ENCODE measurements at places on chromosomes 16 and 17.

DNA sequence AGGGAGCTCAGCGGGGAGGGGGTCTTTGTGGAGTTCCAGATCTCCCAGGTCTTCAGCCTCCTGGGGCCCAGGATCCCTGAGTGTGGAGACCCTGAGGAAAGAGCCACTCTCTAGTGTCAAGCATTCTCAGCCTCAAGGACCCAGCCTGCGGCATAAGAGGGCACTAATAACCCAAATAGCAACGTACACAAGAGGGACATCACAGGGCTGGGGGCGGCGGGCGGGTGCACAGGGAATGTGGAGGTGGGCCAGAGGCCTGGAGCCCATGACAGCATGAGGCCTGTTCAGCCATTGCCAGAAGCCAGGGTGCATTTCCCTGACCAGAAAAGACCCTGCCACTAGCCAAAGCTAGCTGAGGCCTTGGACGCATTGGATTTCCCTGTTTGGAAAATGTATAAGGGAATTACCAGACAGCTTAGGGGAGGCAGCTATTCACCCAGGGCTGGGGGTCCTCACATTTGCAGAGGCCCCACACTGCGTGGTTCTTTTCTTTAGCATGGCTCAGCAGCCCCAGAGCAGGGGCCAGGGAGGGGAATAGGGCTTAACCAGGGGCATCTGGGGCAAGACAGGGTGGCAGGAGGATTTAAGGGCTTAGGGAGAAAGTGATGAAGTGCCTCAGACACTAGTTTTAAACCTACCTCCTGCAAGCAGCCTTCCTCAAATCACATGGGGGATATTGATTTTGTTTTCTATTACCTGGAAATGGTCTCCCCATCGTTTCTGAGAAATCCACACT, 13.5 kb upstream of the ALOX15B start:
- no peak for DNase-seq

DNA sequence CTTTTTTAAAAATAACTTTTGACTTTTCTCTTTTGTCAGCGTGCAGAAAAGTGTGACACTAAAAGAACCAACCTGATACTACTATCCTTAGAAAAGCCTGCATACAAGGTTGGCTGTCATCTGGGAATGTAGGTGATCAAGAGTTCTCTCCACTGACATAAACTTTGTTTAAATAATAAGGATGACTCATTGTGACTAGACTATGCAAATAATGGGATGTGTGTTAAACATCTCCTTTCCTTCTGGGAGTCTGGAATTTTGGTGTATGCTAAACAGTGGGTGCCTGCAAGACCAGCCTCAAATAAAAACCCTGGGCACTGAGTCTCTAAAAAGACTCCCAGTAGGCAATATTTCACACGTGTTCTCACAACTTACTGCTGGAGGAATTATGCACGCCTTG, 373.4 kb downstream of the CNTNAP4 start:
- DNase-seq: no peak

- DNase-seq: no peak
Observed at GRCh38 chr16:56848029-56848936, 16.7 kb upstream of the SLC12A3 start.

DNA sequence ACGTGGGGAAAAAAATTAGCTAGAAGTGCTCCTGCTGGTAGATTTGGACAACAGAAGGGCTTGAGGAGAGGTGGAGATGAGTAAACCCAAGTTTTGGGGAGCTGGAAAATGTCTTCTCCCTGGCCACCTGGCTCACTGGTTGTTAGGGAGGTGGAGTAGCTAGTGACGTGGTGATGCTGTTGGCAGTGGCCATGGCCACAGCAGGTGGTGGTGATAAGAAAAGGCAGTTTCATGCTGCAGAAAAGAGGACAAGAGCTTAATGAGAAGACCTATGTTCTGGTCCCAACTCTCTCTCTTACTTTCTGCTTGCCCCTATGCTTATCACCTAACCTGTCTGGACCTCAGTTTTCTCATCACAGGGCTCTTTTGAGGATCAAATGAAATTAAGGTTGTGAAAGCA, 223.5 kb upstream of the N4BP1 start:
- DNase-seq: no peak

GRCh38 chr16:64900517-64900916, 221.3 kb downstream of the CDH11 start:
- DNase-seq: no peak

GRCh38 chr17:74950207-74950606, 14.5 kb downstream of the OTOP3 start:
- no peak for DNase-seq

DNA sequence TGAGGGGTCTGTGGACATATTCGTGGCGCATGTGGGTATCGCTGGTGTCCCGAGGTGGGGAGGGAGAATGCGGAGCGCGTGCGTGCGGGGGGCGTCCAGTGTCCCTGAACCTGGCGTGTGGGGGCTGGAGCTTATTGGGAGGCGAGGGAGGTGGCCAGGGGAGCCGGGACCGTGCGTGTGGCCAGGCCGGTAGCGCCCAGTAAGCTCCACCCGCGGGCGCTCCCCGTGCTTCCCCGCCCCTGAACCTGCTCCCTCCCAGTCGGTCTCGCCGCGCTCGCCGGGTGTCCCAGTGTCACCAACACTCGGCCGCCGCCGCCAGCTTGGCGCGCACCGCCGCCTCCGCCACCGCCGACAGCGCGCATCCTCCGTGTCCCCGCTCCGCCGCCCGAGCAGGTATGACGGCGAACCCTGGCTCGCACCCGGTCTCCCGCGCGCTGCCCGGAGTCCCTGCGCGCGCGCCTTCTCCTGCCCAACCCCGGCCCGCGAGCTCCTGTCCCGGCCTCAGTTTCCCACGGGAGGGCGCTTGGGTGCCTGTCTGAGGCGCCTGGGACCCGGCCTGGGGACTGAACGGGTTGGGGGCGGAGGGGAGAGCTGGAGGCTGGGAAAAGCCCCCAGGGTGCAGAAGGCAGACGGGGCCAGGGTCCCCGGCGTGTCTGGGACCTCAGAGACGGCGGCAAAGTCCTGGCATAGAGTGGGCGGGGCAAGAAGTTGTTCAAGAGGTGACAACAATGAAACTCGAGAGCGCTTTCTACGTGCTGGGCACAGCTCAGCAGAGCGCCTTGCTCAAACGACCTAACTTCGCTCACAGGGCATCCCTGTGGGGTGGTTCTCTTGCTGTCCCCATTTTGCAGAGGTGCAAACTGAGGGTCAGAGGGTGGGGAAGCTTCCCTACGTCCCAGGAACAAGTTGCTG, at the start of gene SCNN1B:
SCNN1B (plus strand) TSS at position 258 of the 912 bp plus-strand sequence. CDS start 46,298 bp downstream, outside the sequence.
- no peak for DNase-seq

DNA sequence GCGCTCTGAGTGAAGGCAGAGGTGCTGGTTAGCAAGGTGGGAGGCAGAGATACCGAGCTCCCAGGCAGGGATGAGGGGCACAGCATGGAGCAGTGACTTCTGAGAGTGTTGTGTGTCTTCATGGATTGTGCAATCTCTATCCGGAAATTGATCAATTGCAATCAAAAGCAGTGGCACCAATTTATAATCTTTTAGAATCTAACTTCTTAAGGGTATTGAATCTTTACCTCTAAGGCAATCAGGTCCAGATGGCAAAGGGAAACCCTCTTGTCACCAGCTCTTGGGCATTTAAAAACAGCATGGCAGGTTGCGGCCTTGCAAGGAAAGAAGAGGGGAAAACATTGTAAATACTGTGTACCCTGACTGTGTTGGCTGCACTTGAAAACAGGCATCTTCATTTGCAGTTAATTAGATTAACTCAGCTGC, 58.0 kb upstream of the MRTFB start:
- no peak for DNase-seq

DNA sequence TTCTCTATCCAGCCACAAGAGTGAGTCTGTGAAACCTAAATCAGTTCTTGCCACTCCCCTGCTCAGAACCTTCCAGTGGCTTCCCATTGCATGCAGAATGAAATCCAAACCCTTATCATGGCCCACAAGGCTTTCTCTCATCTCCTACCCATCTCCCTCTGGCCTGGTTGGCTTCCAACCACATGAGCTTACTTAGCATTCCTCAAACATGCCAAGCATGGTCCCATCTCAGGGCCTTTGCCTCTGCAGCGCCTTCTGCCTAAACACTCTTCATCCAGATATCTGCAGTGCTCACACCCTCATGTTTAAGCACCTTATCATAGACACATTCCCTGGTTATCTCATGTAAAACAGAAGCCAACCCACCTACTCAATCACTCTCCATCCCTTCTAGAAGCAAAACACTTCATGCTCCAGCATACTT, 15.5 kb downstream of the TK2 start:
- DNase-seq: no peak

DNA sequence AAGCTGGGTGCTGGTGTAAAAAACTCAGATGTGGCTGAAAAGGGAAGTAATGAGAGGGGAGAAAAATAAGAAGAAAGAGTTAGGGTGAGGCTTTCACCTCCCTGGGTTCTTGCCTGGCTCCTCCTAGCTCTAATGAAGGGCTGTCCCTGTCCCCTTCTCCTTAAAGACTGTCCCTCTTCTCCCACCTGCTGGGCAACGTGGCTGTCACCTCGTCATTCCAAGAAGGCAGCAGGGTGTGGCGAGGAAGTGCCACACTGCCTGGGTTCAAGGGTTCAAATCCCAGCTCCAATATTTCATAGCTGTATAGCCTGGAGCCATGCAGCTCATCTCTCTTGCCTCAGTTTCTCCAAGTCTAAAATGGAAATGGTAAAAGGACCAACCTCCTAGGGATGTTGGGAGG, 122.5 kb upstream of the CACNG5 start:
- no peak for DNase-seq

GRCh38 chr16:70475054-70475871, 20.9 kb downstream of the FCSK start:
- no peak for DNase-seq

DNA sequence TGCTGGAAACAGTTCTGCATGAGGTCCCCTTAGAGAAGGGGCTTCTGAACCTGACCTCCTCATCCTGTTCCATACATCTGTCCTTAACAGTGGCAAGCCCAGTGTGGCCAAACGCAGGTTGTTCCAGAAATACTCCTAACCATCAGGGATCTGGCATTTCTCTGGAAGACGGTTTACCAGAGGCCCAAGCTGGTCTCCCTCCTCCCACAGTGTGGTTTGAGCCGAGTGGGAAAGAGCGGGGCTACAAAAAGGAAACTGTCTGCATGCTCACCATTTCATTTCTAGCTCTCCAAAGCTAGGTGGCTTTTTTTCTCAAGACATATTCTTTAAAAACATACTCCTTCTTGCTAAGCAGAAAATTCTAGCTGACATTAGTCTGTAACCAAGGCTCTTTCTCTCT, 6.0 kb downstream of the MXRA7 start:
- no peak for DNase-seq

DNA sequence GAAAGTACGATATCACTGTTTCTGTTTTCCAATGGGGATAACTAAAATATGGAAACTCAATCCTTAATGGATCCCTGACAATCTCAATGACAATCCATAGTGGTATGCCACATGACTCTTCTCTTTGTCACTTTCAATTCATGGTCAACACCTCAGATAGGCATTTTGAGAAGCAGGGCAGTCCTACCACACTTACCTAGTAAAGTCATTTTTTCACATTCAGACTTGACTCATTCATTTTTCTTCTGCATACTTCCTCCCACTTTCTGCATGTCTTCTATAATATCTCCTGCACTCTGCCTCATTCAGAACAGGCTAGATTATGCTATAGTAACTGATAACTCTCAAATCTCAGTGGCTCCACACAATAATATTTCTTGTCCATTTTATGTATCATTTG, 117.5 kb downstream of the FTO start:
- no peak for DNase-seq

- DNase-seq: no peak
Observed at GRCh38 chr17:31508288-31509094, 117.0 kb downstream of the RAB11FIP4 start.

- DNase-seq: no peak
Observed at GRCh38 chr17:42598905-42599304, 10.3 kb downstream of the RETREG3 start.

DNA sequence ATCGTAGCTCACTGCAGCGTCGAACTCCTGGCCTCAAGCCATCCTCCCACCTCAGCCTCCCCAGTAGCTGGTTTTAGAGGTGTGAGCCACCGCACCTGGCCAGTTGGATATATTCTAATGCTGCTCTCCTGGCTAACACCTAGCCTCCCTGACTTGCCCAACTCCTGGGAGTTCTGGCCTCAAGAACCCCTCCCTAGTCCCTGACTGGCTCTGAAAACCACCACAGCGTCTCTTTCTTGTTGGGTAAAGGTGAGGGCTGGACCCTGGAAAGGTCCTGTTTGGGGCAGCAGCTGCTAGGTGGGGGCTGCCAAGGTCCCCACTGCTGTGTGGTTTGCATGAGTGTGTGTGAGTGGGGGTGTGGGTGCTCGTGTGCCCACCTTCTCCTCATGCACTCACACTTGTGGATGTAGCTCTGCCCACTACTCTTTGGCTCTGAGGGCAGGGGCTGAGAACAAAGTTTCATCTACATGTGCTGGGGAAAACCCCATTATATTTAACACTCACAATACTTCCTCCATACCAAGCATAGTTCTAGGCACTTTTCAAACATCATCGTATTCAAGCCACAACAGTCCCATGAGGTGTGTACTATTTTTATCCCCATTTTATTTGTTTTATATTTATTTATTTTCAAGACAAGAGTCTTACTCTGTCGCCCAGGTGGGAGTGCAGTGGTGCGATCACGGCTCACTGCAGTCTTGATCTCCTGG, 7.1 kb upstream of the SPNS3 start:
- DNase-seq: no peak
